ENCODE measurements at places on chromosomes 16 and 17. TPM values are rescaled to one million over a fixed set of nuclear protein-coding genes. Genes with fewer than 3 reads are reported as not detected.

DNA sequence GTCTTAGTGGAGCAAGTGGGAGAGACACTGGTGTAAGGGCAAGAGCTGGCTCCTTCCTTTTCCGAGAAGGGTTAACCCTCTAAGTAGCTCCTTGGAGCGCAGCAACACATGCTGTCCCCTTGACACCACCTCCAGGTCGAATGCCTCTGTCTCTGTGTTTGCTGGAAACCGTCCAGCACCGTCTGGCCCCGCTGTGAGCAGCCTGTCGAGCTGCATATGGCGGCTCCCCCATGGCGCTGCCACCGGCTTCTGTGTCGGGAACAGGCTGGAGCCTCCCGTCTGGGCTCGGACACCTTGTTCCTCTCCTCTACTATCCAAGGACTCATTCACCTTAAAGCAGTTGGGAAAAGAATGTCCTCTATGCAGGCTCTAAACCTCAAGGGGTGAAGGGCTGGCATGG, 28.9 kb upstream of the WSCD1 start:
- ATAC-seq: no peak

DNA sequence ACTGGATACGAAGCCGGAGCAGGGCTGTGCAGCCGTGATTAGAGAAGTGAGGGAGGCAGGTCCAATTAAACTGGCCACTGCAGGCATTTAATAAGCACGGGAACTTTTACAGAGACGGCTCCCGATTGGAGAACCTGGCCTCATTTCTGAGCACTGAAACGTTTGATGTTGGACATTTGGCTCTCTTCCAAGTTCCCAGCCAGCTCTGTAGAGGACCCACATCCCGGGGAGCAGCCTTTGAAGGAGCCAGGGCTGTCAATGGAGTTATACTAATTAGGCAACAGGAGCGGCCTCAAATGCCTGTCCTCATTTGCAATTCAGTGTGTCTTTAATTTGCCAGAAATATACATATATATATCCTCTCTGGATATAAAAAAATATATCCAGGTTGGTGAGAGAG, 499.4 kb upstream of the C16orf82 start:
- peak; percentile 38 for ATAC-seq

NHLRC4 gene
- 1.1 TPM for total RNA-seq

- ATAC-seq: no peak
These were observed 547.2 kb upstream of the CDH5 start for GRCh38 chr16:65819136-65819898.

GRCh38 chr17:17723354-17724261, 42.4 kb downstream of the RAI1 start:
- ATAC-seq: peak; percentile 74

WNK4 gene
- total RNA-seq: 0.59 TPM

- ATAC-seq: peak; percentile 62
These were observed 93.3 kb downstream of the ASIC2 start for GRCh38 chr17:33199571-33200510.

DNA sequence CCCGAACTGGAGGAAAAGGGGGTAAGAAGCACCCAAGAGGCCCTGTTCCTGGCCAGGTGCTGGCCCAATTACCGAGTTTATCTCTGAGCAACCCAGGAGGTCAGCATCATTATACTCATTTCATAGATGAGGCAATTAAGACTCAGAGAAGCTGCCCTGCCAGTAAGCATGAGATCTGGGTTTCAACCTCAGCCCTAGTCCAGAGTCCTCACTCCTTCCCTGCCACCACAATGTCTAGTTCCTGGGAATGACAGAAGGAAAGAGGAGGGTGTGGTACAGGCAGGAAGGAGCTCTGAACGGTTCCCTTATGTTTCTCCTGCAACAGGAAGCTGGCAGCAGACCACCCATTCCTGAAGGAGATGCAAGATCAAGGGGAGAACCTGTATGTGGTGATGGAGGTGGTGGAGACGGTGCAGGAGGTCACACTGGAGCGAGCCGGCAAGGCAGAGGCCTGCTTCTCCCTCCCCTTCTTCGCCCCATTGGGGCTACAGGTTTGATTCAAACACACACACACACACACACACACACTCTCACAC, 7.4 kb downstream of the GSDMA start:
- no peak for ATAC-seq

PPP1R1B gene
- total RNA-seq: 0.64 TPM

MAF gene
- 4.4 TPM for total RNA-seq

XYLT2 gene
- 19.7 TPM for total RNA-seq

DNAI2 gene
- total RNA-seq: 0.44 TPM

DNA sequence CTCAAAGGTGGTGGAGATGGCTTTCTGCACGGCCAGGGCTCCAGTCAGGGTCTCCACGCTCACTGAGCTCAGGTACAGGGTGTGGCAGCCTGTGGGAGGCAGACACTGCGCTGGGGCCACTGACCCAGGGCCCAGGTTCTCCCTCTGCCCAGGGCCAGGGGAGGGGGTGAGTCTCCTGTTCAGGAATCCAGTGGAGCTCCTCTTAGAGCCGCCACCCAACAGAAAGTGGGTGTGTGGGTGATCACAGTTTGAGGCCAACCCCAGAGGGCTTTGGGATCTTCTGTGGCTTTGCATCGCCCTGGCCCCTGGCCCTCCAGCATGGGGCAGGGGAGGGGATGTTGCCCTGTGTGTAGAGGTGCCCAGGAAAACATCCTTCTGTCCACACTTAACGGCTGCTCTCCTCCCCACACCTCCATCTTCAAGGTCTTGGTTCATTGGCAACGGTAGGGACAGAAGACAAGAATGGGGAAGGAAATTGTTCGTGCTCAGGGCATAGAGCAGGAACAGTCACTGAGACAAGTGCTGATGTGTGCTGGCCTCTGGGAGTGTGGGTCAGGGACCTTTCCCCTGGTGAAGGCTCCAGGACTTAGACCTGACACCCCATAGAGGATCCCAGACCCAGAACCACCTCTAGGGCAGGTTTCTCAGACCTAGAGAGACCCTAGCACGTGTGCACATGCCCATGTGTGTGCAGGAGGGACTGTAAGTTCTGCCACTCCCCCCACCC, 21.5 kb downstream of the TNS4 start:
- no peak for ATAC-seq

CCDC144A gene
- total RNA-seq: 1.2 TPM

IL34 gene
- 1.1 TPM for total RNA-seq

- ATAC-seq: no peak
These were observed 1.8 kb upstream of the CISD3 start for GRCh38 chr17:38728290-38728831.

DNA sequence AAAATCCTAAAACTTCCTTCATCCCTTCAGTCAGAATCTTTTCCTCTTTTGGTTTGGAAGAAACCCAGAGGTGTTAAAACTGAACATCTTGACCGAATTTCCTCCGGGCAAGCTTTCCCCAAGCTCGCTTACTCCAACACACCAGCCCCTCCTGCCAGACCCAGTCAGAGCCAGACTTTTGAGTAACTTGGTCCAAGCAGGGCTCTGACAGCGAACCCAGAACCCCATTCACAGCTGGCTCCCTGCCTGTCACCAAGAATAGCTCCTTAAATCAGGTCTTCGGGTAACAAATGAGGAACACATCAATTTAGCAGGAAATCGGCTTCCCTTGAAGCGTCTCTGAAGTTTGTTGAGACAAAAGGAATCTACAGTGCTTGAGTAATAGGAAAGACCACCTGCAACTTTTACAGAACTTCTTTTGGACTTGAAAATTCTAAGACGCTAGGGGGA, 27.3 kb downstream of the GAS7 start:
- no peak for ATAC-seq

PTX4 gene
- total RNA-seq: not detected

TP53TG3 gene
- not detected for total RNA-seq

- ATAC-seq: no peak
These were observed 30.4 kb upstream of the CCL1 start for GRCh38 chr17:34393401-34393800.

TMEM98 gene
- total RNA-seq: 43.3 TPM

NPIPB6 gene
- total RNA-seq: 1.9 TPM

CLDN7 gene
- 3.7 TPM for total RNA-seq

NOXO1 gene
- total RNA-seq: not detected

GRCh38 chr17:80183581-80184422, 14.0 kb downstream of the CARD14 start:
- no peak for ATAC-seq

- ATAC-seq: peak; percentile 76
These were observed 84.6 kb downstream of the GP2 start for GRCh38 chr16:20242568-20243255.

DNA sequence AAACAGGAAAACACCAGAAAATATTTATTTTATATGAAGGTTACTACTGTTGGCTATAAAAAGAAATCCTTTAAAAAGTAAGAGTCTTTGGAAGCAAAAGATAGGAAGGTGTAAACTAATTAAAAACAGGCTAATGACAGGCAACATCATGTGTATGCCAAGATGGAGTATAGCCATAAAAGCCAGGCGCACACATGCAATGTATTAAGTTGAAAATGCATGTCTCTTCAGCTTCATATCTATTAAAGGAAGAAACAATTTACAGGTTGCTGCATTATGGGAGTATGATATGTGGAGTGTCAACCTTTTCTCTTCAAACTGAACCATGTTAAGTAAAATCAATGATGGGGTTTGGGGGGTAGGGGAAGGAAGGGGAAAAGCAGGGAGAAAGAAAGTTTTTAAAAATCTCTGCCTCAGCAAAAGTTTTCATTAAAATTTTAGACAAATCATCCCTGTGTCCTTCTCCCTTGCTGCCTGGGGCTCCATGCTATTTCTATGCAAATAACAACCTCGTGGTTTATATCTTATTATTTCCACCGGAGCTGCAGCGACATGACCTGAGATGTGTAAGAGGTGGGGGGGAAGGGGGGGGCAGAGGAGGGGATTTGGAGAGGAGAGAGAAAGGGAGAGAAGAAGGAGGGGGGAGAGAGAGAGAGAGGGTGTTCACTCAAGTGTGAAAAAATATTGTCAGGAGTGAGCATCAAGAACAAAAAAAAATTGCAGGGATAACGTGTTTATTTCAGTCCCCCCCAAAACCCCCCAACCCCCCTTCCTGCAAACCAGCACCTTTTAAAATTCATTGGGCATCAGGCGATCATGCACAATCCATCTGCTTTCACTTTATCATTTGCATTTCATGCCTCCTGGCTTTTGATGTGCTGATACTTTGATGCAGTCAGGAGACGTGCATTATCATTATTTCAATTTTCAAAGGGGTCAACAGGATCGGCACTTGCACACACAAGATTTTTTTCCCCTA, 197.6 kb downstream of the AATF start:
- ATAC-seq: peak; percentile 35

DNA sequence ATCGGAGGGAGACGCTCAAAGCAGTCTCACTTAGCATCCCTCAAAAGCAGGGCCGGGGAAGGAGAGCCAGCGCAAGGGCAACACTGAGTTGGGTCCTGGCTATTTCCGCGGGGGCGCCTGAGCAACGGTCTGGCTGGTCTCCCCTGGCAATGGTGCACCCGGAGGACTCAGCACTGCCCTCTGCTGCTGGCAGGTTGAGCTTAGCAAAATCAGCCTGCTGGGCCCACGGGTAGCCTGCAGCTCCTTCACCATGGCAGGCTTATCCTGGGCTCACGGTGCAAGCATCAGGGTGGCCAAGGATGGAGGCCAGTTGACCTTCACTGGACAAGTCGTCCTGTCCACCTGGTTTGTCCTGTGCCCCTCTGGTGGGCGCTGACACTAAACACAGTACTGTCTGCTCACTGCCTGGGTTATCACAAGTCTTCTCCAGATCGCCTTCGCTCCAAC, 14.4 kb upstream of the ALDH3A1 start:
- peak; percentile 80 for ATAC-seq

ACSM3 gene
- 4.3 TPM for total RNA-seq

CCL4L2 gene
- total RNA-seq: not detected

PRSS22 gene
- not detected for total RNA-seq

DNA sequence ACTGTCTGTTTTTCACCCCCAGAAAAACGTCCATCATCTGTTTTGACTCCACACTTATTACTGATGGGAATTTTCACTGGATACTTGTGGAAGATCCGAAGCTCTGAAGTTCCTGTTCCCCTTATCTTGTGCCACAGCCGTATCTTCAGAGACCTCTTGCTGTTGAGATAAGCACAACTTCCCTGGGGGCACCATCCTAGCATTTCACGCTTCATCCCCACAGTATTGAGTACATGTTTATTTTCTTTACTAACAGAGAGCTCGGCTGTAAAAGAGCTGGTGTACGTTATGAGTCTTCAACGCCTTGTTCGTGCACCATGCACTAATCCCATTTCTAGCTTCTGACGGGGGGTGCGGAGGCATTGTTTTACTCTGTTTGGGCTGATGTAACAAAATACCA, 813.6 kb upstream of the EEF2KMT start:
- ATAC-seq: no peak

DNA sequence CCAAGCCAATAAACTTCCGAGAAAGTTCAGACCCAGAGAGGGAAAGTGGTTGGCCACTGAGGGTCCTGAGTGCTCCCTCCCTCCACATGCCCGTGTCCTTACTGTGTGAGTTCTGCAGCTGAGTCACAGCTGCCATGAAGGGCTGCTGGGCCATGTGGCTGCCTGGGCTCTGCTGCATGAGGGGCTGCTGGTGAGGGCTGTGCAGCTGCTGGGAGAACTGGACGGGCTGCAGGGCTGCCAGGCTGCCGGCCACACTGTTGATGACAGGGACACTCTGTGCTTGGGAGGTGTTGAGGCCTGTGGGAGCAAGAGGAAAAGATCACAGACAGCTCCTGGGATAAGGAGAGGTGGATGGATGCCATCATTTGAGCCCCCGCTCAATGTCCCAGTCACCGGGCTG, 44.0 kb downstream of the HNF1B start:
- no peak for ATAC-seq

DNA sequence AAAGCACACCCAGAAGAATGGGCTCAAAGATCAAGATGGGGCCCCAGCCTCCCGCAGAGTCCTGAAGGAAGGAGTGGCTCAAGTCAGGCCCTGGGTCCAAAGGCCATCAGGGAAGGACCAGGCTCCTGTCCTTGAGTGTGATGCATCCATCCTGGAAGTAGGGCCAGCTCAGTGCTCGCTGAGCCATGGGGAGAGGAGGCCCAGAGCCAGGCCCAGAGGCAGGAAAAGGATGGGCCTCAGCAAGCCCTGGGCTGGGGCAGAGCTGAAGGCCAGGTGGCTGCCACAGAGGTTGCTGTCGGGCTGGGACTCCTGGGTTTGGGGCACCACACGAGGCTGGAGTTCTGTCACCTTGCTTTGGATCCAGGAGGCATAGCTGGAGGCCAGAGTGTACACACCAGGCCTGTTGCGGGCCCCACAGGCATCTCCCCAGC, 3.7 kb downstream of the PRSS8 start:
- no peak for ATAC-seq

DNA sequence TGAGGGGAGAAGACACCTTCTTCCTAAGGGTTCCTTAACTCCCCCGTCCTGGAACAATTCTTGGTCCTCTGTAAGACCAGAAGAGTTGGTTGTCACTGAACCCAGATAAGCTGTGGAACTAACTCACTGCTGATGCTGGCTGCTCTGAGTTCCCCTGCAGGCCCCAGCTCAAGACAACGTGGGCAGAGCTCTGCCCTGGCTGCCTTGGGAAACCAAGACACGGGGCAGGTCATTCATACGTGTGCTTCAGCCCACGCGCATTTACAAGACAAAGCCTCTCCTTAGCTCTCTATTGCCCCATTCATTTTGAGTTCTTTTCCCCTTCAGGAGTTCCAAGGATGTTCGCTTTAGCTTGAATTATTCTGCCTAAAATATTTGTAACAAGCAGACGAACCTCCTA, 3.4 kb upstream of the NAT9 start:
- no peak for ATAC-seq

CCL15 gene
- total RNA-seq: not detected
